ENCODE measurements at places on chromosomes 7 and 10. TPM values are rescaled to one million over a fixed set of nuclear protein-coding genes. Genes with fewer than 3 reads are reported as not detected.

GRCh38 chr7:92460109-92460508, 12.8 kb downstream of the GATAD1 start:
- H3K27ac ChIP-seq = no peak overlapping the region
- no peak for DNase-seq
- peaks cover 30% of the 10 kb centered on the region for H3K36me3 ChIP-seq

GRCh38 chr7:33888166-33888565, 17.2 kb upstream of the BMPER start:
- no peaks in the 10 kb centered on the region for H3K36me3 ChIP-seq
- H3K4me1 ChIP-seq = no peaks in the 10 kb centered on the region
- DNase-seq = no peak
- H3K27ac ChIP-seq = no peak overlapping the region

GRCh38 chr10:123143162-123143824, 4.6 kb upstream of the HMX2 start:
- H3K36me3 ChIP-seq = no peaks in the 10 kb centered on the region

DNA sequence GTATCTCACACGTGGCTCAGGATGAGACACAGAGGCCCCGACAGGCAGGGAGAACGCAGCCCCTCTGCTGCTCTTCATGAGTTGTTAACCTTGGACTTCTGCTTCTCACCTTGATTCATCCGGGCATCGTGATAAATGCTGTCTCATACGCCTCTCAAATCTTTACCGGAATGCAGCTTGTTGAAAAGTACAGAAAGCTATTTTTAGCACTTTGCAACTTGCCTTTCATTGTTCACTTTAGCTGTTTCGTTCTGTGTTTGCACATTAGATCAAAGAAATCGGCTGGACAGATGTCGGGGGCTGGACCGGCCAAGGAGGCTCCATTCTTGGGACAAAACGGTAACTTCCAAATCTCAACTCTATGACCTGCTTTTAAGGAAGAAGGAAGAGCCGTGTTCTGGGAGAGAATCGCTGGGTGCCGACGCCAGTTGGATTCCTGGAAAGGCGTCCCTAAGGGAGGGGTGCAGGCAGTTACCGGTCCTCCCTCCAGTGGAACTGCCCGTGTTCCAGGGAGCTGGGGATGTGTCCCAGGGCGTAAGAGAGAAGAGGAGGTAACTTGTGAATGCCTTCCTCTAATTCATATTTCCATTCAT, 49.3 kb downstream of the PFKP start:
- no peak overlapping the region for H3K27ac ChIP-seq

DNA sequence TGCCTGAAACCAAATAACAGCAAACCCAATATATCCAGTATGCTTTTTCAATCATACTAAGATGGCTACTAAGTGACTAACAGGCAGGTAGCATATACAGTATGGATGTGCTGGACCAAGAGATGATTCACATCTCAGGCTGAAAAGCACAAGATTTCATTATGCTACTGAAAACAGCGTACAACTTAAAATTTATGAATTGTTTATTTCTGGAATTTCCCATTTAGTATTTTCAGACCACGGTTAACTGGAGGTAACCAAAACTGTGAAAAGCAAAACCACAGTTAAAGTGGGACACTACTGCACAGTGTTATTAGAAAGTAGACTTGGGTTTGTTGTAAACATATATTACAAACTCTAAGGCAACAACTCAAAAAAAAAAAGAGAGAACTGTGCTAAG, 91.5 kb downstream of the KMT2C start:
- no peak overlapping the region for H3K27ac ChIP-seq
- H3K4me1 ChIP-seq = no peaks in the 10 kb centered on the region
- H3K36me3 ChIP-seq = no peaks in the 10 kb centered on the region
- DNase-seq = no peak
- no peaks in the 10 kb centered on the region for H3K27me3 ChIP-seq

Gene MSMB
- not detected for total RNA-seq
